T-helper 1 cell treated with Interleukin-12 subunit alpha and Interleukin-12 subunit beta and Interleukin-4 antibody, amounts not matched to agents 30 ng/mL and 1 ng/mL, for 36 hours (primary cell): ENCODE measurements at places on chromosomes 12 and 14. TPM values are rescaled to one million over a fixed set of nuclear protein-coding genes. Genes with fewer than 3 reads are reported as not detected.

The VTI1B gene
- total RNA-seq: 72.9 and 77.0 TPM in 2 replicates

The ACSS3 gene
- 0.05 TPM in 1 of 2 replicates, not detected in the other for total RNA-seq

The TEAD4 gene
- 0.74 and 1.4 TPM in 2 replicates for total RNA-seq

The SELPLG gene
- total RNA-seq: 239 and 251 TPM in 2 replicates

The ENDOU gene
- not detected in 2 replicates for total RNA-seq

The SPRYD3 gene
- 33.9 and 35.7 TPM in 2 replicates for total RNA-seq

The ACOT2 gene
- 10.6 and 11.7 TPM in 2 replicates for total RNA-seq

The DIO2 gene
- total RNA-seq: 0.32 TPM in 1 of 2 replicates, not detected in the other

The PRR4 gene
- 2.1 and 2.4 TPM in 2 replicates for total RNA-seq

The GLIPR1 gene
- 37.2 and 37.5 TPM in 2 replicates for total RNA-seq

The STRAP gene
- 88.4 and 90.8 TPM in 2 replicates for total RNA-seq

The C12orf50 gene
- 0.12 TPM in 1 of 2 replicates, not detected in the other for total RNA-seq

The ERG28 gene
- 18.1 and 20.2 TPM in 2 replicates for total RNA-seq

The NOVA1 gene
- 0.24 and 0.39 TPM in 2 replicates for total RNA-seq

The FOXG1 gene
- total RNA-seq: not detected in 2 replicates

The VRTN gene
- total RNA-seq: not detected in 2 replicates

The TTC9 gene
- total RNA-seq: 12.5 and 13.0 TPM in 2 replicates

The SLC10A1 gene
- not detected in 2 replicates for total RNA-seq

The DNAI7 gene
- total RNA-seq: not detected in 2 replicates

The KRT82 gene
- total RNA-seq: not detected in 2 replicates

The PRKD1 gene
- total RNA-seq: not detected in 2 replicates

The EML5 gene
- 2.4 and 3.0 TPM in 2 replicates for total RNA-seq

The SNX6 gene
- 86.6 and 88.4 TPM in 2 replicates for total RNA-seq

The CBLN3 gene
- 17.7 and 18.5 TPM in 2 replicates for total RNA-seq

The DAD1 gene
- total RNA-seq: 177 and 190 TPM in 2 replicates

The NFATC4 gene
- 0.59 TPM in 1 of 2 replicates, not detected in the other for total RNA-seq

The PAX9 gene
- total RNA-seq: 0.05 TPM in 1 of 2 replicates, not detected in the other

The BDKRB1 gene
- total RNA-seq: not detected in 2 replicates

The AMIGO2 gene
- 4.7 and 6.4 TPM in 2 replicates for total RNA-seq

The ITGB7 gene
- total RNA-seq: 734 and 751 TPM in 2 replicates

The PMEL gene
- total RNA-seq: not detected in 2 replicates

The KRT85 gene
- not detected in 2 replicates for total RNA-seq

The RIPK3 gene
- 37.1 and 41.9 TPM in 2 replicates for total RNA-seq

The SPATS2 gene
- 11.4 and 15.7 TPM in 2 replicates for total RNA-seq

The GPR132 gene
- 48.6 and 48.8 TPM in 2 replicates for total RNA-seq

The ADCY6 gene
- 0.22 and 0.32 TPM in 2 replicates for total RNA-seq

The KCNH5 gene
- not detected in 2 replicates for total RNA-seq

The EPYC gene
- not detected in 2 replicates for total RNA-seq

The SPTB gene
- total RNA-seq: not detected in 2 replicates

The SCN8A gene
- 0.41 and 0.47 TPM in 2 replicates for total RNA-seq

The NOXRED1 gene
- 0.17 and 0.22 TPM in 2 replicates for total RNA-seq

The PLEKHG7 gene
- total RNA-seq: not detected in 2 replicates

The GCH1 gene
- 82.9 and 86.0 TPM in 2 replicates for total RNA-seq

The VCPKMT gene
- 11.5 and 12.1 TPM in 2 replicates for total RNA-seq

The ZCCHC8 gene
- total RNA-seq: 41.0 and 45.6 TPM in 2 replicates
